RPMI8226 (cell line): ENCODE measurements at places on chromosomes 3 and 15.

GRCh38 chr3:154536751-154537150, 106.8 kb upstream of the GPR149 start:
- no peak for DNase-seq

DNA sequence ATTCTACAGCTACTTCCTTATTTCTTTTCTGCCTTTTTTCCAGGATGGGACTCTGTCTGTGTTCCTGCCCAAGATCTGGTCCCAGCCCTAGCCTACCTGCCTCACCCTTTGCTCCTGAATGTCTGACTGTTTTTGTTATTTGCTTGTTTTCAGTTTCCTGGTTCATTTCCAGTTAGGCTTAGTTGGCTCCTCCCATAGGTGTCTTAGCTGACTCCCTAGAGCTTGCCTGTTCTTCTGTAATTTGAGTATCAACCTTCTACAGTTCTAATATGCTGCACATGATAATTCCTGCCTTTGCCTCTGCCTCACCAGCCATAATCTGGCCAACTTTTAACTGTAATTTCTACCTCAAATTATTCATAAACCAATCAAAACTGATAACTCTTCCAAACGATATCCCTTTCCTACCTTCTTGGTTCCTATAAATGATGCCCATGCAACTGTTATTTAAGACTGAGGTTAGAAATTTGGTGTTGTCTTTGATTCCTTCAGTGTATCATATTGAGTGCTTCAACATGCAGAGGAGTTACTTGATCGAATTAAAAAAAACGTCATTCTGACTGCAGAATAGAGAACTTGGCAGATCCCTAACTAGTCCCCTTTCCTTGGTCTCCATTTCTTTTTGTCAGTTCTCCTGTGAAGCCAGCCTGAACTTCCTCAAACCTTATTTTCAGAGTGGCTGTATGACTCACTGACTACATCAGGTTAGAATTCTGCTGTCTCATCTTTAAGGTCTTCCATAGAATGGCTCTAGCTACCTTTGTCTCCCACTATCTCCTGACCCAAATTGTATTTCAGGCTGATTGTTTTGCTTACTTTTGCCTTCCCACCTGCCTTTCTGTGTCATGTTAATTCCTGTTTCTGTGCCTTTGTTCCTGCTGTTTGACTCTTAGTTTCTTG, 8.4 kb downstream of the GOLM2 start:
- DNase-seq = peak; percentile 37

DNA sequence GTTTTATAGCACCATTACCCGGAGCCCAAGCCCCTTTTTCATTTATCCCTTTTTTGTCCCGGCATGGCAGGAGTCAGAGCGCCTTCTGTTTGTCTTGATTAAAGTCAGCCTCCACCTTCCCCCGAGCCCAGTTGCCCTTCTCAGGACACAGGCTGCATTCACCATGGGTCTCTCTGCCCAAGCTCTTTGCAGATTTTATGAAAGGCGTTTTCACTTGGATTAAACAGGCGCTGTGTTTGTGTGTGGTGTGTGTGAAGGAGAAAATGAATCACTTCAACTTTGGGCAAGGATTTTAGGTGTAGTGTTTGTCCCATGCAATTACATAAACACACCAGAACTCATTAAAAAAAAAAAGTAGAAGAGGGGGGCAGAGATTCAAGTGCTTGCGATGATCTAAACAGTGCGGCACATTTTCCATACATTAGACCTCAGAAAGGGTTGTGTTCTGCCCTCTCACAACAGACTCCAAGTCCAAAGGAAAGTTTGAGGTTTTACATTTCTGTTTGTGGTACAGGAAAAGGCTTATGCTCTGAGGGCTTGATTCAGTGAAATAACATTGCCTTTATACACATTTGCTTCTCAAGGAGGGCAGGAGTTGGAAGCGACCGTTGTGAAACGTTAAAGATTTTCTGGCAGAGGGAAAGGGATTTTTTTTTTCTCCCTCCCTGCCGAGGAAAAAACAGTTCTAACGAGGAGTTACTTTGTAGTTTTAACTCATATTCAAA, 14.5 kb upstream of the IL16 start:
- no peak for DNase-seq

DNA sequence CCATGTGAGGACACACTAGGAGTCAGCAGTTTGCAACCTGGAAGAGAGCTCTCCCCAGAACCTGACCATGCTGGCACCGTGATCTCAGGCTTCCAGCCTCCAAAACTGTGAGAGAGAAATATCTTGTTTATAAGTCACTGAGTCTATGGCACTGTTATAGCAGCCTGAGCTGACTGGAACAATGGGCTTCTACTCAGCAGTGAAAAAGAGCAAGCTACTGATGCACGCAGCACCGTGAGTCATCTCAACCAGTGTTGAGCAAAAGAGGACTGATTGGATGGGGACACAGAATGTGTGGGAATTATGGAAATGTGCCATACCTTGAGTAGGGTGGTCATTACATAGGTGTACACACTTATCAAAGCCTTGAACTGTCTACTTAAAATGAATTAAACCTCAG, 230.4 kb downstream of the PLCL2 start:
- DNase-seq = no peak

- DNase-seq = peak; percentile 37
Observed at GRCh38 chr3:23761440-23761896, 44.3 kb upstream of the UBE2E1 start.

GRCh38 chr15:70222606-70223005, 124.9 kb upstream of the TLE3 start:
- no peak for DNase-seq

DNA sequence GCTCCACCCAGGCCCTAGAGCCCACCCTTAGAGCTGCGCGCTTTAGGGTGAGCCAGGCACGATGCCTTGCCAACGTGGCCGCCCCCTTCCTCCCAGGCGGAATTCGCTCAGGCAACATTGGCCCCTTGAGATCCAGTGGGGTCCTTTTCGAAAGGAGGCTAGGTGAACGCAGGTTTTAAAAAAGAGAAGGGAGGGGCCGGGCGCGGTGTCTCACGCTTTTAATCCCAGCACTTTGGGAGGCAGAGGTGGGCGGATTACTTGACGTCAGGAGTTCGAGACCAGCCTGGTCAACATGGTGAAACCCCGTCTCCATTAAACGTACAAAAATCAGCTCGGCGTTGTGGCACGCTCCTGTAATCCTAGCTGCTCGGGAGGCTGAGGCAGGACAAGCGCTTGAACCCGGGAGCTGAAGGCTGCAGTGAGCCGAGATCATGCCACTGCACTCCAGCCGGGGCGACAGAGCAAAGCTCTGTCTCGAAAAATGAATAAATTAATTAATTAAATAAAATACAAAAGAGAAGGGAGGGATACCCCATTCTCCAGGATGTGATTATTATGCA, 984 bp upstream of the RPP25 start:
- no peak for DNase-seq

GRCh38 chr15:100295939-100296565, 45.7 kb downstream of the ADAMTS17 start:
- no peak for DNase-seq

DNA sequence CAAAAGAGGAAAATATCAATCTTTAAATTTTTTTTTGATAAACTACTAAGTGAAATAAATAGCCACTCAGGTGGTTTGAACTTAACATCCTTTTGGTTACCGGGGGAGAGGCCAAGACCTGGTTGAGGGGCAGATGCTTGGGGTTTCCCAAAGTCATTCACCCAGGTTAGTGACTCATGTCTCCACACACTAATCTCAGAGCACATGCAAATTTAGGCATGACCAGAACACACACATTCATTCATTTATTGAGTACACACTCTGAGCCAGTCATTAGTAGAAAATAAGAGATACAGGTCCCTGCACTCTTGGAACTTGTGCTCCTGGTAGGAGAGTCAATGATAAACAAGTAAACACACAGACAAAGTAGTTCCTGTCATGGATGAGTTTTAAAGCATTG, 7.3 kb downstream of the ILDR1 start:
- no peak for DNase-seq

GRCh38 chr3:15653321-15653720, 51.8 kb downstream of the BTD start:
- no peak for DNase-seq

DNA sequence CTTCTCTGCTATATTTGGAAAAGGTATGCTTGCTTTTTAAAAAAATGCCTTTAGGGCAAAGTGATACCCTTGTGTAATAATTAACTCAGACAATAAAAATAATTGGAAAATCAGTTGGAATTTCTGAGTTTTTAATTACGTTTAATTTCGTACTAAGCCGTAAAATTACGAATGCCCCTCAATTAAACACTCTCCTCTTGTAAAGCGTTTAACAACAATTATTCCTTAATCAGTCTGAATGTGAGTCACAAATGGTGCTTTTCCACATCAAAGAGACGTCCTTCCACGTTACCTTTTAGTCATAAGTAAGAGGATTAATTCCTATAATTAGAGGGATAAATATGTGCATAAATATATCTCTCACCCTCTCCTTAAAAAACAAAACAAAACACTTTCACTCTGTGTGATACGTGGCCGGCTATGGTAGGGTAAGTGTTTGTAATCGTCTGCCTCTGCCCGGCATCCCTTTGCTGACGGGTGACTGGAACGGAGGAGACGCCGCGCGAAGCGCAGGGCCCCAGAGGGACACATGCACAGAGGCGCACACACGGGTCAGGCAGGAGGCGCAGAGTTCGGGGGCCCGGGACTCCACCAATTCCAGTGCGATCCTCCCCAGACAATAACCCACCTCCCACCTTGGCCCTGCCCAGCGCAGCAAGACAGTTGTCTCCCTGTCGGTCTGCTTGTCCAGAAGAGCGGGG, 9.7 kb upstream of the MEIS2 start:
- DNase-seq = no peak

- DNase-seq = no peak
Observed at GRCh38 chr3:12759097-12759679, at the start of gene TMEM40. TMEM40 (minus strand) TSS chr3:12759259; CDS start chr3:12749832, 9,427 bp downstream.

GRCh38 chr3:122973893-122974615, 53.5 kb downstream of the SEMA5B start:
- DNase-seq = no peak

DNA sequence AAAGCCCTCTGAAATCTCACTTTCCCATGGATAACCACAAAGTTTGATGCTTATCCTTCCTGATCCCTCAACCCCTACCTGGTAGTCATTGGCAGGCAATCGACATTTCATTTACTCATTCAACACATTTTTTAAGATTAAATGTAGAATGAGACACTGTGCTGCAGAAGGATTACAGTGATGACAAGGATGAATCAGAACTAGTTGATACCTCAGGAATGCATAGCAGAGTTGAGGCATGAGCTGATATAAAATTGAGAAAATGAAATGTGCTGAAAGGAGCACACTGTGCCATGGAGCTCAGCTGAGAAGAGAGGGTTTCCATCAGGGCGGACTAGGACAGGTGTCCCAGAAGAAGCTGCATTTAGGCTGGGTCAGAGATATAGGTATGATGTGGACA, 48.9 kb upstream of the ACTL6A start:
- DNase-seq = no peak
